Stimulated activated CD8-positive, alpha-beta memory T cell treated with anti-CD3 and anti-CD28 coated beads, Interleukin-4, amount 100 ng/mL, for 1 hour (primary cell): ENCODE measurements at places on chromosomes 5 and 9.

DNA sequence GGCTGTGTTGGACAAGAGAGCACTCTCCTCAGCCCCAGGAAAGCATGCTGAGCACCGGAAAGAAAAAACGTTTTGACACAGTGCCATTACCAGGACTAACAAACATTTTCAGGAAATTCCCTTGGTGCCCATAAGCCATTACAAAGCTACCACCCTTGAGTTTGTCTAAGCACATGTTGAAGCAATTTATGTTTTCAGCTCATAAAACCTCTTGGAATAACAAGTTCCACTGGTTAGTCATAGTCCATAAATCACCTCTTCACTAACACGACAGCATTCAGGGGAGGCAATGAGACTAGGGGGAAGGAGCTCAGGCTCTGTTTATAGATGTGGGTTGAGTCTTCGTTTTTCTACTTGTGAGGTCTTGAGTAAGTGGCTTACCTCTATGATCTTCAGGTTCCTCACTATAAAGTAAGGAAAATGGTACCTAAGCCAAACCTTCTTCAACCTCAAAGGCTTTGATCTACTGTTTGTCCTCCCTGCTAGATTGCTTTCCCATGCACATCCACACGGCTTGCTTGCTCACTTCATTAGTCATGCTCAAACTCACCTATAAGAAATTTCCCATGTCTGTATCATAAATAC, 65.4 kb downstream of the DRD1 start:
- DNase-seq: no peak

DNA sequence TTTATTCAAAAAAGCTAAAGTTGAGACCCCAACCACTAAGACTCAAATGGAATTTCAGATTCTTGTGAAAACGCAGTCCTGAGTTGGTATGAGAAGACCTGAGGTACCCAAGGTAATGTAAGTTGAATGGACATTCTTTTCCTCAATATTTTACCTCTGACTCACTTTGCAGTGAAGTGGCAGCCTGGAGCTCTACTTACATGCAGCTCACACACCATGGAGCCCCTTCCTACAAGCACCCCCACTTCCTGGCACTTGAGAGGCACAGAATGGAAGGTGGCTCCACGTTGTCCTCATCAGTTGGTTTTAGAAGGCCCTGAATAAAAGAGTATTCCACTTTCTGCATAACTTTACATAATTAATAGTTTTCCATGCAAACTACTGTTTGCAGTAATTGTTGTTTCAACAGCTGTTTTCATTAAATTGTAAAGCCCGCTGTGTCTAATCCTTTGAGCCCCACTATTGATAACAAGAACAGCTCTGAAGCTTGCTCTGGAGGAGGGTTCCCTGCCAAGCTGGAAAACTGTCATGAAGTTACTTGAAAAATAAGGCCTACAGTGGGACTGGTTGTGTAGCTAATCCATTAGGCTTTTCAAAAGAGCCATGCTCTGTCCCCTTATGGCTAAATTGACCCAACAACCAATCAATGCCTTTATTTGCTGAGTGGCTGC, 102.2 kb upstream of the SPATA31D4 start:
- no peak for DNase-seq

DNA sequence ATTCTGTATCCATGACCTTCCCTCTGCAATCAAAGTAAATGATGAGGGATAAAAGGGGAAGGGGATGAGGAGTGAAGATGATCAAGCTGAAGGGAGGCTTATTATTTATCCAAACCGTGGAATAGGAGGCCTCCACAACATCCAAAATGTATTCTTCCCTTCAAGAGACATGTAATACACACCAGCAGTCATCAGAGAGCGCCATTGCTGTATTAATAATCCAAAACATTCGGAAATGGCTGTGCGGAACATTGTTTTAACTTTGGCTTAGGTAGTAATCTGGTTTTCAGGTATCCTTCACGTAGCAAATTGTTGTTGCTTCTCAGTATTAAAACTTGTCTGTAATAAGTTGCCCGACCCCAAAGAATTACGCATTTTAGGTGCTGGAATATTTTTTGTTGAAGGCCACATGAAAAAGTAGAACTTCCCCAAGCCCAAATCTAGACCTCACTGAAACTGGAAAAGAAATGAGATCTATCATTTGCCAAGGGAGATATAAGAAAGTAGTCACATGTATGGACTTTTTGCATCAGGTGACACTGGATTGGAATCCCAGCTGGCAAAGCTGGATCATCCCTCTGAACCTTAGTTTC, 2.6 kb upstream of the BOD1 start:
- no peak for DNase-seq

DNA sequence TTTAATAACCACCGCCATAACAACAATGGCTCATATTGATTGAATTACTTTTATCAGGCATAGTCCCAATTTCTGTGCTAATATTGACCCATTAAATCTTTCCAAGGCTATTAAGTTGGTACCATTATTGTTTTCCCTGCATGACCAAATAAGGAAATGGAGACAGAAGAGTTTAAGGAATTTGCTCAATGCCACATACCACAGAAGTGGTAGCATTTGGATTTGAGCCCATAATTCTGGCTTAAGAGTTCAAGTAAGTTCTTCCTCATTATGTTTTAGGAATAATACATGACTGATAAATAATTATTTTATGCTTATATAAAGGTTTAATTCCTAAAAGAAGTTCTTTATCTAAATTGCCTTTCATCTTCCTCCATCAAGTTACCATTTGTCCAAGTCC, 43.4 kb upstream of the HAPLN1 start:
- no peak for DNase-seq

GRCh38 chr9:94945197-94946144, 219.0 kb downstream of the AOPEP start:
- DNase-seq: no peak

DNA sequence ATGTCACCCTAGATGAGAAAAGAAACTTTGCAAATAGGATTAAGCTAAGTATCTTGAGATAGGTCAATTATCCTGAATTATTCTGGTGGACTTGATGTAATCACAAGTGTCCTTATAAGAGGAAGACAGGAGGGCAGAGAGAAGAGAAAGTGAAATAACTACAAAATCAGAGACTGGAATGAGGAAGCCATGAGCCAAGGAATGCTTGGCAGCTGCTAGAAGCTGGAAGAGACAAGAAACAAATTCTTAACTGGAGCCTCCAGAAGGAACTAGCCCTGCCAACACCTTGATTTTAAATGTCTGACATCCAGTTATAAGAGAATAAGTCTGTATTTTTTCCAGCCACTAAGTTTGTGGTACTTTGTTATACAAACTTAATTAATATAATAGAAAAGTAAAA, 480.0 kb downstream of the NR2F1-AS1 start:
- no peak for DNase-seq

DNA sequence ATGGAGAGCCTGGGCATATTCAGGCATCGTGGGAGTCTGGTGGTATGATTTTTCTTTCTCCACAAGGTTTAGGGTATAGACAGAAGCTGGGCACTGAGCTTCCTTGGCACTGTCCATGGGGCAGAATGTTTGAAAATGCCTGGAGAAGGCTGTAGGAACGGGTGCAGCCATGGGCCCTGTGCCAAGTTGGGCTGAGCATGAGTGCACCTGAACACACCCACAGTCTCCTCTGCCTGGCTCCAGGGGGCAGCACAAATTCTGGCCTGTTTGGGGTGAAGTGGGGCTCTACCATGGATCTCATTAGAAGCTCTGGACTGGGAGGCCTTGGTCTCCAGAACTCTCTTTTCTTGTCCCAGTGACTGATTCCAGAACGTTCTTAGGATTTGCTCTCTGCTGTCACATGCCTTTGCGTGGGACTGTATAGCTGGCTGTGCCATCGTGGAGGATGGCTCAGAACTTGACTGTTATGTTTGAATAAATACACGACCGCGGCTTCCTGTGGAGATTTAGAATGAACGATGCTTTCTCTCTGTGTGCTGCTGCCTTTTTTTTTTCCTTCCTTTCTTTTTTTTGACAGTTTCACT, 229.8 kb downstream of the FANCC start:
- DNase-seq: no peak

DNA sequence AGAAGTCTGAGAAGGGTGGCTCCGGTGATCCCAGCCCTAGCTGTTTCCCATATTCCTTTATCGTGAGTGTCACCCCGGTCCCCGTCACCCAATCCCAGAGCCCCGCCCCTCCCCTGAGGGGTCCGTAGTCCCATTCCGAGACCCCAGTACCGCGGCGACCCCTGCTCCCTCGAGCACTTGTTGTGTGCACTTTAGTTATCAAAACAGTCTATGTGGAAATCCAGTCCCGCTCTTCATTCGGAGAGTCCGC, 223 bp downstream of the LRSAM1 start:
- DNase-seq: no peak

GRCh38 chr9:136729144-136729543, 13.6 kb downstream of the LCN10 start:
- no peak for DNase-seq

DNA sequence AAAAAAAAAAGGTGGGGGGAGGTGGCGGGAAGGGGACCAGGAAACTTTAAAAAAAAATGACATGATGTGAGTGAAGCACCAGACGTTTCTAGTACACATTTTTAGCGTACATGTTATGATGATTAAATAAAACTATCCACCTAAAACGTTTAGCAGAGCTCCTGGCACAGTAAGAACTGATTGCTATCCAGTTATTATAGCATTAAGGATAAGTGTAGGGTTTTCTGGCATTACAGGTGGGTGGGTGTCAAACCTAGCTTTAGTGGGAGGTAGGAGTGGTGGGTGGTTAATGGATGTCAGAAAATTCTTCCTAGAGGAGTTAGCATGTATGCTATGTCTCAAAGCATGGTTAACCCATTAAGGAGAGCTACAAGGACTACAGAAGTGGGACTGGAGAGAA, 2329.5 kb downstream of the MAT2B start:
- DNase-seq: no peak

DNA sequence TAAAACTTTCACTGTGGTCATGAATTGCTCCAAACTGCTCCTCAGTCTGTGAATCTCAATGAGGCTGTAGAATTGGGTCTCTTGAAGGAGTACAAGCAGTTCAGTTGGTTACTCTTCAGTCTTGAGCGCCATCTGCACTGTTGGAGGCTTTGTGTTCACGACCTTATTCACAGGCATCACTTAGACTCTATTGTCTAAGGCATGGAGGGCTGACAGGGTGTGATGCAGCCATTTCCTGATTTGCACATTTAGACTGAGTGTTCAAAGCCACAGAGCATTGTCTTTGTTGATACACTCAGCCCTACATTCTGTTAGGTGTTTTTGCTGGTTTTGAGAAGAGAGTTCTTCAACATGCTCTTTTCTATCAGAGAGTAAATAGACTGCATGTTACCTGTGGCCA, 355.9 kb upstream of the RIOK2 start:
- no peak for DNase-seq
